ENCODE measurements at places on chromosomes 3 and 15.

DNA sequence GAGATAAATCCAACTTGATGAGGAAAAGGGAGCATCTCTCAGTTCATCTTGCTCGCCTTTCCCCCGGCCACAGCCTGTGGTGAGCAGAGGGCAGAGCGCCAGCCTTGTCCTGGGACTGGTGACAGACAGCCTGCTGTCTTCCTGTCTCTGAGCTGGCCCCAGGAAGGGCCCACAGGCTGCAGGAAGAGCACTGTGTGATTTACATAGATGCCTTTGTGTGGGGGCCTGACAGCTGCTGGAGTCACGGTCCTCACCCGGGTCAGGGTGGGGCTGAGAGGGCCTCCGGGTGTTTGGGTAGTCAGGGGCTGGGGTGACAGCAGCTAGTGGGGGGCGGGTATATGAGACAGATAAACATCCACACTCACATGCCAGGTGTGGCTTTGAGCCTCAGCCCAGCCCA, 29.3 kb downstream of the PLA2G4D start:
- no peak for DNase-seq

GRCh38 chr3:45933591-45933990, 9.7 kb upstream of the CXCR6 start:
- DNase-seq: no peak

- no peak for DNase-seq
Observed at GRCh38 chr15:68010361-68011153, 43.6 kb upstream of the PIAS1 start.

DNA sequence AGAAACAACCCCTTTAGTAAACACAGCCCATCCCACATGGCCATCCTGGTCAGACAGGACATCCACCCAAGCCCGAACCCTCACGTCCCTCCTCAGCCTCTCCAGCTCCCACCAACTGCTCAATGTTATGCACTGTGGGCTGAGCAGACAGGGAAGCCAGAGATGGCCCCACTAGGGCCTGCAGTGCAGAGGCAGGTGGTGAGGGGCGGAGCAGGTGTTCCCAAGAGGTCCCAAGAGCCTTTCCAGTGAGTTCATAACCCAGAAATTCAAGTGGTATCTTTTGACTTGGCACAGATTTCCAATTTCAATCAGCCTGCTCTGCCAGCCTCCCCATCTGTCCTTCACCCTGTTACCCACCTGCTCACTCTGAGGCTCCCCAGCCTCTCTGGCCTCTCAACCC, 130.3 kb downstream of the LIPC start:
- no peak for DNase-seq

DNA sequence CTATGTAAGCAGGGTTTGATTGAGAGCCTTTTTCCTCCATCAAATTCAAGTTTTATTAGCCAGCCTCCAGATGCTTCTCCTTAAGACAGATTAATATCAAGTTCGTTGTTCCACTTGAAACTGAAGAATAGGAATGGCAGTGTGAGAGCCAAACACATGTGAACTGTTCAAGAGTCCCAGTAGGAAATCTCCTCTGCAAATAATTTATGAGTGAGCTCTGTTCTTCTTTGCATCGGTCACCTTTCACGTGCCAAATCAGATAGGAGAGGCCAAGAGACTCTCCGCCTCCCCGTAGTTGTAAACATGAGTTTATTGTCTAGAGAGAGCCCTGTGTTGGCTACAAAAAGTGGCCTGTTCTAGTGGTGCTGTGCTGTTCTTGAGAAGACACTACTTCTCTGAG, 372.1 kb upstream of the NR2F2 start:
- DNase-seq: no peak

DNA sequence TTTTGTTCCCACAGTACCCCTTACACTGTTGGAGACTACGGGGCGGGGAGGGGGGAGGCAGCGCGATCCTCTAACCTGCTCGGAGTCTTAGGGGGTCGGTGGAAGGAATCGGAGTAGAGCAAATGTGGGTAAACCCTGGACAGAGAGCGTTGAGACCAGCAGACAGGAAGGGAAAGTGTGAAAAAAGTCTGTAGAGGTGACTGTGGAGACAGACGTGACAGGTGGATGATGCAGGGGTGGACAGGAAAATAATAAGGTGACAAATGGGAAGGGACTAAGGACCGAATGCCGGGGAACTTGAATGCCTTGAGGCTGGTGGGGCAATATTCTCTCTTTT, 424 bp downstream of the EAF2 start:
- DNase-seq: no peak

DNA sequence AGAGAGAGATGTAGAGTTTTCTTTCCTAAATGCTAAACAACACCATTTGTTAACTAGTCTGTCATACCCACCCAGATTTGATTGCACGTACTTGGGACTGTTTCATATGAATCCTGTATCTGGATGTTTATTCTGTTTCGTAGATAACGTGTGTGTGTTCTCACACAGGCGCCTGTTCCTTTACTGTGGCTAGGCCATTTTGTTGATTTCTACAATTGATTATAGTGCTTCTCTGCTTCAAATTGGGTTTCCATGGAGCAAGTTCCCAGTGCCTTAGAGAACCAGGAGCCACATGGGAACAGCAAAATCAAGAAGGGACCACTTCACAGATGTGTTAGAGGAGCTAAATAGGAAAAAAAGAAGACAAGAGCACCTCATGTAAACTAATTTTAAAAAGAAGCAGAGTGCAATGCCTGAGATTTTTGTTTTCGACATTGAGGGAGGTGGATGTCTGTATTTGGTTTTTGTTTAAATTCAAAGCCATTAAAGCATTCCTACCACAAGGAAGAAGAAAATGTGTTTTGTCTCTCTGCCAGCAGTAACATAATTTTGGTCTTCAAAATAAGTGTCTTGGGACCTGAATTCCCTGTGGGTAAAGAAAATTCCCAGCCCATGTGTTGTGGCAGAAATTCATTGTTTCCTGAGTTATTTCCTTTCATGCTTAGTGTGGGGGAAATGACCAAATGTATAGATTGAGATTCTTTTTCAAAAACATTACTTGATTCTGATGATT, 424.0 kb upstream of the C2CD4B start:
- DNase-seq: no peak

- no peak for DNase-seq
Observed at GRCh38 chr15:88491158-88491557, 23.6 kb downstream of the MRPS11 start.

GRCh38 chr15:67358812-67359211, 104.2 kb downstream of the IQCH start:
- peak; percentile 21 for DNase-seq

DNA sequence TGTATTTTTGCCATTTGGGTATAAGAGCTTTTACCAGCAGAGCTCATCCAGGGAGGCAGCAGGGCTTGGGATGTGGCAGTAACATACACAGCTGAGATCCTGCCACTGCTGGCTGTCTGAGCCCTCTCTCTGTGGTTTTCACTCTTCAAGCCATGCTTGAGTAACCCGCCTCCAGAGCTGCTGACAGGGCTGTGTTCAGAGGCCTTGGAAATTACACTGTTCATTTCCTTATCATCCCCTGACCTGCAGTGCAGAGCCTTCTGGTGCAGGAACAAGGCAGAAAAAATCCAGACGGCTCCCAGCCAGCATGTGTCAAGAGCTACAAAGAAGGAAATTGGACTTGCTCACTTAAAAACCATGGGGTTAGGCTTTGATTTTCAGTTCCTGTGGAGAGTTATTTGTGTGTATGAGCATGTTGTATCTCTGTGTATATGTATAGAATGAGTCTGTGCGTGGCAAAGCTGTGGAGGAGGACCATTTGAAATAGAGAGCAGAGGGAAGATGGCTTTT, 47.0 kb downstream of the ZNF609 start:
- DNase-seq: no peak

DNA sequence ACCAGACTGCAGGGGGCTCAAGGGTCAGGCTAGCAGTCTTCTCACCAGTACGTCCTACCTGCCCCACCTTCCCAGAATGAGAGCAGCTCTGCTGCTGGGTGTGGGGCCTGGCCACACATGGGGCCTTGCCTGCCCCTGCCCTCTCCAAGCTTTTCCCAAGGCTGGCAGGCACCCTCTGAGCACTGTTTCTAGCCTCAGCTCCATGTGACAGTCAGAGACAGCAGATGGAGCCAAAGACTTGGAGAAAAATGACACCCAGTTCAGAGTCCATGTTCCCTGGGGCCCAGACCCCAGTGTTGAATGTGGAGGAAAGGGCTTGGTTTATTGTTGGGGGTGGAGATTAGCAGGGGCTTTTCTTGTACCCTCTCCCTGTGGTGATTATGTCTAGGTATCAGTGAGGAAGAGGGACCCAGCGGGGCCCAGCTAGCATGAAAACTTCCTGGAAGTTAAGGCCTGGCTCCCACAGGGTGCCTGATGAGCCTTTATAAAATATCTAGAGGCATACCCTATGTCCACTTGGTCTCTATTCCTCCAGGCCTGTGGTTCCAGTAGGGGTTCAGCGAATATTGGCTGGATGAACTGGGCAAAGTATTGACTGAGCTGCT, 153.8 kb downstream of the EEFSEC start:
- peak; percentile 50 for DNase-seq

- DNase-seq: no peak
Observed at GRCh38 chr3:169022457-169022856, 641.1 kb downstream of the MECOM start.

DNA sequence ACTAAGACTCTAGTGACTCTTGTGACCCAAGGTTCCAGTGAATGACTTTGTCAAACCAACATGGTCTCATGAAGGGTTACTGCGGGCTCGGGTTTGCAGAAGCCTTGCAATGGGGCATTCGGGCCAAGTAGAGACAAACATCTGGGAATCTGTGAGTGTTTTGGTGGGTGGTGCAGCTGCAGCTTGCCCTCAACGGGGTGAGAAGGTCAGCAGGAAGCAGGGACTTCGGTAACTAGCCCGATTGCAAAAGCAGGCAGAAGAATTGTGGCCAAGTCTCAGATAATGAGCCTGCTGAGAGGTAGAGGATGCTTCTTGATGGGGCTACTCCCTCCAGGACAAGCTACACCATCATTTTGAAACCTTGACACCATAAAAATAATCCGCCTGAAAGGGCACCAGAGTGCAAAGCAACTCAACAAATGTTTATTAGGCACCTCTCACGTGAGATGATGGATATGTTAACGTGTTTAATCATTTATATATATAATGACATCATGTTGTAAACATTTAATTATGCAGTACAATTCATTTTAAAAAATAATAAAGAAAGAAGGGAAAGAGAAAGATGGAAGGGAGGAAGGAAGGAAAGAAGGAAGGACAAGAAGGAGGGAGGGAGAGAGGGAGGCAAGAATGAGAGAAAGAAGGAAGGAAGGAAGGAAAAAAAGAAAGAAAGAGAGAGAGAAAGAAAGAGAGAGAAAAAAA, 263.9 kb upstream of the IGF1R start:
- no peak for DNase-seq

- DNase-seq: no peak
Observed at GRCh38 chr3:157408499-157409149, 28.0 kb upstream of the PTX3 start.

DNA sequence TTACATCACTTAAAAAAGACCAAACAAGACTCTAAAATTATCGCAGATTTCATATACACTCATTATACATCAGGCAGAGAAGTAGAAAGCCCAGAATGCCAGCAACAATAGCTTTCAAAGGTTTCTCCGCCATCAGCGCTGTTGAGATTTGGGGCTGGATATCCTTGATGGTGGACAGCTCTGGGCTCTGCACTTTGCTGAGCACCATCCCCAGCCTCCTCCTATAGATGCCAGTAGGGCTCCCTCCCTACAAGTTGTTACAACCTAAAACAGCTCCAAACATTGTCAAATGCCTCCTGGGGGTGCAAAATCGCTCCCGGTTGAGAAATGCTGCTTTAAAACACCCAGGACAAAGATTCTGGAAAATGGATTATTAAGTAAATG, 73.5 kb downstream of the ATP10A start:
- no peak for DNase-seq

DNA sequence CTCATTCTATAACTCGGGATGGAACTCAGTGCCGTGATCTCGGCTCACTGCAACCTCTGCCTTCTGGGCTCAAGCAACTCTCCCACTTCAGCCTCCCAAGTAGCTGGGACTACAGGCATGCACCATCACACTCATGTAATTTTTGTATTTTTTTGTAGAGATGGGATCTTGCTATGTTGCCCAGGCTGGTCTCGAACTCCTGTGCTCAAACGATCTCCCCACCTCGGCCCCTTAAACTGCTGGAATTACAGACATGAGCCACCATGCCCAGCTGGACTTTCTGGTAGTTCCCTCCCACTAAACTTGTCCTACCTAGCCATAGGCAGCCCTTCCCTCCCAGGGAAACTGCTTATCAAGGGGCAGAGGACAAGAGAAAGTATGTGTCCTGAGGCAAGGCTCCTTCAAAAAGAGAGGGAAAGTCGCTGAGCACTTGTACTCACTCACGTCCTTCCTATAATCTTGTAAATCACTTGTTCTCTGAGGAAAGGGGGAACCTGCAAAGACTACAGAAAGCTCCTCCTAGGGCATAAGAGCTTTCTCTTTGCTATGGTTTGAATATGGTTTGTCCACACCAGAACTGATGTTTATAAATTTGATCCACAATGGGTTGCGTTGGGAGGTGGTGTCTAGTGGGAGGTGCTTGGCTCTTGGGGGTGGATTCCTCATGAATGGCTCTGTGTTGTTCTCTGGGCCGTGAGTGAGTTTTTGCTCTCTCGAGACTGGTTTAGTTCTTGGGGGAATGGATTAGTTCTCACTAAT, 13.6 kb upstream of the TBL1XR1 start:
- DNase-seq: no peak

GRCh38 chr3:161413127-161413854, 42.0 kb upstream of the SPTSSB start:
- no peak for DNase-seq

Measured in HuH-7.5 (cell line).